ENCODE measurements at places on chromosomes 7 and 10.

- no peak for DNase-seq
These were observed 54.6 kb upstream of the MKI67 start for GRCh38 chr10:128180843-128181242.

GRCh38 chr10:122302315-122302714 lies 31.2 kb downstream of the BTBD16 start:
- DNase-seq: no peak

- no peak for DNase-seq
These were observed 31.2 kb upstream of the KCTD7 start for GRCh38 chr7:66597461-66597860.

- no peak for DNase-seq
These were observed 490.4 kb downstream of the DNAJB6 start for GRCh38 chr7:157827045-157827862.

DNA sequence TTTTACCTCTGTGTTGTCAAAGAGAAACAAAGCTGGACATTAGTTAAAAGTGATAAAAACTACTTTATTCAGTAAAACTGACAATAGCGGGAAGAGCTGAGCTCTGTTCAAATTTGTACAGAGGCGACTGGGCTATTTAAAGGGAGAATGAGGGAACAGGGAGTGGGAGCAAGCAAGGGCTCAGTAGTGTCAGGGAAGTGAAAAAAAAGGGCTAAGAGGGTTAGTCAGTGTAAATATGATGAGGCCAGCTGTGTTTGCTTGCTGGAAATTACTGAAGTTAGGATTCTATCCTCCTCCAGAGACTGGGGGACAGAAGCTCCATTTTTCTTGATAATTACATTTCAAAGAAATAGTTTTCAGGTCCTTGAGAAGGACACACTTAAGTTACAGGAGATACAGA lies 232.5 kb downstream of the SH2D4B start:
- DNase-seq: no peak

- no peak for DNase-seq
These were observed 59.4 kb downstream of the HTR7 start for GRCh38 chr10:90798482-90798881.

- DNase-seq: no peak
These were observed 818 bp downstream of the DLD start for GRCh38 chr7:107891636-107892366.

DNA sequence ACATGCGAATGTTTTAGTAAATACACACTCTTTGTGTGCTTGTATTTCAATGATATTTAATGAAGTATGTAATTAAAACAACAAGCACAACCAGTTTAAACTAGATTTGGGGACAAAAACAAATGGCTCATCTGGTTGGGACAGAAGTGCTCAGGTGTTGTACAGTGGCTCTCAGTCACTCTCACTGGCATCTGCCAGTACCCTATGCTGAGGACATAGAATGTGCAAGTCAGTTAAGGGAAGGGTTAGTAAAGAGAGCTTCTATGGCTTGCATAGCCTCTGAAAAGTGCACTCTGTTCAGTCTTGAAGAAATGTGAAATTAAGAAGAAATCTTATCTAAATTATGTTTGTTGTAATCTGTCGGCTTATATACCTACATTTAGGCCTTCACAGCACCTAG lies 183.0 kb downstream of the LRRC4 start:
- DNase-seq: no peak

DNA sequence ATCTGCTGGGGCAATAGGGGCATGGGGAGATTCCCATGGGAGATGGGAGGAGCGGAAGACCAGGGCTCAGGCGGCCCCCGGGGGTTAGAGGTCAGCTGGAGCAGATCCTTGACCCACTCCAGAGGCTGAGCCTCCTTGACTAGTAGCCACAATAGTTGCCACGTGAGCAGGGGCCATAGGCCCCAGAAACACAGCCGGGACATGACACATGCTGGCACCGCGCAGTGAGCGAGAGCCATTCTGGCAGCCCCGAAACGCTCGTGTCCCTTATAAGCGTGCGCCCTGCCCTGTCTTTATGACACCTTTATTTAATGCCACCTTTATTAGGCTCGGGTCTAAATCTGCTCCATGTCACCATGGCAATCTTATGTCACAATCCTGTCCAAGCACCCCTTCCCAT lies 11.0 kb upstream of the ACBD5 start:
- DNase-seq: no peak

- DNase-seq: no peak
These were observed 1019.4 kb downstream of the KCNMA1 start for GRCh38 chr10:76618171-76618570.

DNA sequence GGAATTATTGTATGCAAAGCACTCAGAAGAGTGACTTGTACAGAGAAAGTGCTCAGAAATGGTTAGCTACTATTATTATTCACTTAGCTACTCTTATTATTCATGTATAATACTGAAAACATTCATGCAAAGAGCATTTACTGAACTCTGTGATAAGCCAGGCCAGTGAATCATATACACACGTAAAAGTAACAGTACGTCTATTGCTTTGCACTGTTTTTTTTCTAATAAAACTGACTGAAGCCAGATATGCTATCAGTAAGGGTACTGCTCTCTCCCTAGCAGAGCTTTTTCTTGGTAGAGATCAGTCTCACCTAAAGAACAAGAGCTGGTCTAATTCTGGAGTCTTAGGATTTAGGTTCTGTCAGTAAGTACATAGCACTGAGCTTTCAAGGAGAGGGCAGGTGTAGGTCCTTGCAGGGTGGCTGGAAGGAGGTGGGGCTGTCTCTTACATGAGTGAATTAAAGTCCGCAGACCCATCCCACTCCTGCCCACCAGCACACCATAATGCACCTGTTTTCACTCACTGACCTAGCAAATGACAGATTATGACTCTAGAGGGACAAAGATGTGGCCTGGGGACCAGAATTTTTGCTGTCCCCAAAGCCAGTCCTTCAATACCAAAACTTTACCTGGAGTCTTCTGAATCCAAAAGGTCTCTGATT lies 145.9 kb downstream of the ARID5B start:
- DNase-seq: no peak

GRCh38 chr7:99514050-99514449 lies 9.6 kb downstream of the ZKSCAN5 start:
- no peak for DNase-seq

DNA sequence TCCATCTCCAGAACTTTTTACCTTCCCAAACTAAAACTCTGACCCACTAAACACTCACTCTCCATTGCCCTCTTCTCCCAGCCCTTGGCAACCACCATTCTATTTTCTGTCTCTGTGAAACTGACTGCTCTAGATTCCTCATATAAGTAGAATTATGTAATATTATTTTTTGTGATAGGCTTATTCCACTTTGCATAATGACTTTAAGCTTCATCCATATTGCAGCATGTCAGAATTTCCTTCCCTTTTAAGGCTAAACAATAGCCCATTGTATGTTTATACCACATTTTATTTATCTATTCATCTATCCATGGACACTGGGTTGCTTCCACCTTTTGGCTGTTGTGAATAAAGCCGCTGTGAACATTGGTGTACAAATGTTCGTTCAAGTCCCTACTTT lies 308.8 kb downstream of the RNLS start:
- no peak for DNase-seq

Measured in stimulated activated CD4-positive, alpha-beta T cell treated with anti-CD3 and anti-CD28 coated beads, Interleukin-1b, Interleukin-23, amount 100 ng/mL, for 4 hours (primary cell).